ENCODE measurements at places on chromosomes 2 and 18.

DNA sequence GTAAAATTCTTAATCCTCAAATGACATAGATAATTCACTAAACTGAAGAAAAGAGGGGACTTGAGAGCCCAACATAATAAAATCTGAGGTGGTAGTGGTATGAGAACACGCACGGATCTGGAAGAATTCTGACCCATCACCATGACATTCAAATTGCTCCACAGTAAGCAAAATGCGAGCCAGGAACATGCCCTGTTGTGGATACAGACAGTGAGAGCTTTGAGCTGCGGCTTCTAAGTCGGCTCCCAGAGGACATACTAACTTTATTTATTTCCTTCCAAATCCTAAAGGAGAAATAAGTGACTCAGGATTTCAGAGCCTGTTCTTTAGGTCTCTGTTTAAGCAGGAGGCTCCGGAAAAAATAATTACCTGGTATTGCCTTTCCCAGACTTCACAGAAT is 143.4 kb upstream of the SMAD7 start:
- peaks cover 60% of the 10 kb centered on the region for H3K36me3 ChIP-seq
- no peak overlapping the region for H3K27ac ChIP-seq
- H3K4me3 ChIP-seq = no peak overlapping the region
- no peak for DNase-seq
- H3K27me3 ChIP-seq = no peaks in the 10 kb centered on the region

- no peak overlapping the region for H3K4me3 ChIP-seq
- H3K27me3 ChIP-seq = no peaks in the 10 kb centered on the region
- peak overlapping the region; percentile 86 for H3K27ac ChIP-seq
- no peaks in the 10 kb centered on the region for H3K36me3 ChIP-seq
- no peak for DNase-seq
Measured at GRCh38 chr2:174611854-174612253, 14.2 kb upstream of the WIPF1 start.

DNA sequence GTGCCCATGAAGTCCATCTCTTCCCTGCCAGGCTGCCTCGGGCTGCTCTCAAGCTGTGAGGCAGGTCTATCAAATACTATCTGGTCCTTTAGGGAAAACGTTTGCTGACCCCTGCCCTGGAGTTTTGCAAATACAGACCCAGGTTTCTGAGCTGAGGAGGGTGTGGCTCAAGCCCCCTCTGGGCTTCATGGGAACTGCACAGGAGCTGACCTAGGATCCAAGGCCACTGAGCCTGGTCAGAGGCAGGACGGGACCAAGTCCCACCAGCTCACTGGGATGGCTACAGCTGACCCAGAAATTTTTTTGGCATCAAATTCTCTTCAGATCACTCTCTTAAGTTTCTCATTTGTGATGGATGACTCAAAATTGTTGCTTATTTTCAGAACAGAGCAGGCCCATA is 14.1 kb downstream of the ZNF516 start:
- H3K4me3 ChIP-seq = no peak overlapping the region
- no peaks in the 10 kb centered on the region for H3K27me3 ChIP-seq
- DNase-seq = no peak
- H3K27ac ChIP-seq = no peak overlapping the region
- peaks cover 53% of the 10 kb centered on the region for H3K4me1 ChIP-seq

- no peaks in the 10 kb centered on the region for H3K27me3 ChIP-seq
- peaks cover 2% of the 10 kb centered on the region for H3K4me1 ChIP-seq
- peak overlapping the region; percentile 39 for H3K4me3 ChIP-seq
- H3K27ac ChIP-seq = no peak overlapping the region
- DNase-seq = peak; percentile 64
Measured at GRCh38 chr18:62982600-62983251, 267.4 kb downstream of the PHLPP1 start.

GRCh38 chr2:168475636-168476035 is 19.6 kb downstream of the CERS6 start:
- peak overlapping the region; percentile 71 for H3K27ac ChIP-seq
- H3K4me3 ChIP-seq = no peak overlapping the region
- no peak for DNase-seq
- H3K4me1 ChIP-seq = peaks cover 41% of the 10 kb centered on the region
- no peaks in the 10 kb centered on the region for H3K27me3 ChIP-seq

GRCh38 chr2:54290356-54291025 is 34.5 kb upstream of the TSPYL6 start:
- no peak for DNase-seq
- no peaks in the 10 kb centered on the region for H3K27me3 ChIP-seq
- no peaks in the 10 kb centered on the region for H3K4me1 ChIP-seq
- no peak overlapping the region for H3K4me3 ChIP-seq
- H3K36me3 ChIP-seq = peaks cover 4% of the 10 kb centered on the region

Data from naive thymus-derived CD8-positive, alpha-beta T cell (primary cell).